ENCODE measurements at places on chromosomes 4 and X.

GRCh38 chr4:174381440-174381800 is 97.7 kb downstream of the CEP44 start:
- H3K36me3 ChIP-seq, result no peaks in the 10 kb centered on the region
- no peaks in the 10 kb centered on the region for H3K4me1 ChIP-seq
- no peaks in the 10 kb centered on the region for H3K27me3 ChIP-seq
- no peak overlapping the region for H3K4me3 ChIP-seq

DNA sequence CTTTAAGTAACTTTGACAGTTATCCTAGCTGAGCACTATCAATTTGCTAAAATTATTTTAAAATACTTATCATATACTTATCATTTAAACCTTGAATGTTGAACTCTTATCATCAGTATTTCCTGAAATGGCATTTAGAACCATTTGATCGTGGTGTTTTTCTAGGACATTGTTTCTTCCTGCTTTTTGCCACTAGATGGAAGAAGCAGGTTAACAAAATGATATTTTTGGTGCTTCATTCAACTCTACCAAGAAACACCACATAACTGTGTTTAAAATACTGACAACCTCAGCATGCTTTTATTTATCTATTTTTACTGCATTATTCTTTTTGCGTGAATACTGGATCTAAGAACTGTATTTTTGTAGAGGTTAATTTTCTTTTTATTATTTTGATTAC is 44.6 kb downstream of the C4orf33 start:
- no peaks in the 10 kb centered on the region for H3K4me1 ChIP-seq
- H3K27me3 ChIP-seq, result no peaks in the 10 kb centered on the region
- H3K4me3 ChIP-seq, result no peak overlapping the region
- H3K27ac ChIP-seq, result no peak overlapping the region
- no peaks in the 10 kb centered on the region for H3K36me3 ChIP-seq

- H3K4me3 ChIP-seq, result no peak overlapping the region
- H3K27ac ChIP-seq, result no peak overlapping the region
- H3K4me1 ChIP-seq, result peaks cover 4% of the 10 kb centered on the region
- no peaks in the 10 kb centered on the region for H3K27me3 ChIP-seq
Measured at GRCh38 chr4:53021754-53022512, 159.8 kb downstream of the RASL11B start.

- DNase-seq, result no peak
- no peak overlapping the region for H3K4me3 ChIP-seq
- no peak overlapping the region for H3K27ac ChIP-seq
- H3K27me3 ChIP-seq, result no peaks in the 10 kb centered on the region
- H3K4me1 ChIP-seq, result no peaks in the 10 kb centered on the region
- H3K36me3 ChIP-seq, result no peaks in the 10 kb centered on the region
Measured at GRCh38 chrX:42119076-42119475, 195.7 kb upstream of the CASK start.

DNA sequence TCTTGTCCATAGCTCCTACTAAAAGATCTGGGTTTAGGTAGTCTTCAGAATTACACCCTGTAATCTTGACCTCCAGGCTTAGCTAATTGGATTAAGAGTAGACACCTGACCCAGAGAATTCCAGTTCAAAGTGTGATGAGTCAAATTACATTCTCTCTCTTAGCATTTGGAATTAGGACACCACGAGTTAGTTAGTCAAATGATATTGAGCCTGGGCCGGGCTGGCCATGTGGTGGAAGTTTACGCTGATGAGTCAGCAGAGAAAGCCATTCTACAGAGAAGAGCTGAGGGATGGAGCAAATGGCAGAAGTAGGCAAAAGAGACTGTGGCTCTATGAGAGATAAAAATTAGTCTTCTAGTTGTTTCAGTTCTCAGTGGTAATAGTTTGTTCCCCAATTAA is 31.1 kb downstream of the CEP44 start:
- peaks cover 27% of the 10 kb centered on the region for H3K36me3 ChIP-seq
- no peaks in the 10 kb centered on the region for H3K27me3 ChIP-seq
- H3K4me1 ChIP-seq, result no peaks in the 10 kb centered on the region
- DNase-seq, result no peak

- no peaks in the 10 kb centered on the region for H3K4me1 ChIP-seq
- H3K4me3 ChIP-seq, result no peak overlapping the region
- H3K36me3 ChIP-seq, result no peaks in the 10 kb centered on the region
- DNase-seq, result no peak
- no peak overlapping the region for H3K27ac ChIP-seq
- H3K27me3 ChIP-seq, result no peaks in the 10 kb centered on the region
Measured at GRCh38 chr4:171565130-171565788, 247.9 kb upstream of the GALNTL6 start.

- H3K27me3 ChIP-seq, result no peaks in the 10 kb centered on the region
- no peak for DNase-seq
- no peaks in the 10 kb centered on the region for H3K36me3 ChIP-seq
- H3K4me1 ChIP-seq, result no peaks in the 10 kb centered on the region
- H3K27ac ChIP-seq, result no peak overlapping the region
Measured at GRCh38 chrX:13265549-13266132, 54.2 kb downstream of the ATXN3L start.

- H3K27me3 ChIP-seq, result no peaks in the 10 kb centered on the region
- H3K36me3 ChIP-seq, result no peaks in the 10 kb centered on the region
- H3K27ac ChIP-seq, result no peak overlapping the region
- H3K4me3 ChIP-seq, result no peak overlapping the region
- no peaks in the 10 kb centered on the region for H3K4me1 ChIP-seq
Measured at GRCh38 chr4:8035371-8035780, 95.7 kb upstream of the AFAP1 start.

DNA sequence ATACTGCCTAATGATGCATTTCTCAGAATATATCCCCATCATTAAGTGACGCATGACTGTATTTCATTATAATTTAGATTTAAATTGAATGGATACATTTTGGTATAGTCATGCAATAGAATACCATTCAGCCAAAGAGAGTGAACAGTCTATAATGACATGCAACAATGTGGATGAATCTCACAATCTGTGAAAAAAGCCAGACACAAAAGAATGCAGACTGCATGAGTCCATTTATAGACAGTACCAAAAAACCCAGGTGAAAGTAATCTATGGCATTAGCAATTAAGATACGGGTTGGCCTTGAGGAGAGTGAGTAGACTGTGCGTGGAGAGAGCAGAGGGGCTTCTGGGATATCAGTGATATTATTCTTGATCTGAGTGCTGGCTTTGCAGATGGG is 239.7 kb upstream of the PGRMC2 start:
- H3K27me3 ChIP-seq, result no peaks in the 10 kb centered on the region
- DNase-seq, result no peak
- no peak overlapping the region for H3K27ac ChIP-seq
- H3K36me3 ChIP-seq, result no peaks in the 10 kb centered on the region
- H3K4me1 ChIP-seq, result peaks cover 6% of the 10 kb centered on the region

- no peak for DNase-seq
- peaks cover 3% of the 10 kb centered on the region for H3K4me1 ChIP-seq
- H3K36me3 ChIP-seq, result peaks cover 23% of the 10 kb centered on the region
- peak overlapping the region; percentile 99 for H3K27ac ChIP-seq
Measured at GRCh38 chr4:82899374-82900065, 1.0 kb upstream of the THAP9 start.

- H3K4me3 ChIP-seq, result no peak overlapping the region
- no peaks in the 10 kb centered on the region for H3K36me3 ChIP-seq
- DNase-seq, result no peak
- H3K4me1 ChIP-seq, result peaks cover 9% of the 10 kb centered on the region
- no peak overlapping the region for H3K27ac ChIP-seq
- no peaks in the 10 kb centered on the region for H3K27me3 ChIP-seq
Measured at GRCh38 chr4:139969635-139970266, 184.2 kb downstream of the MAML3 start.

DNA sequence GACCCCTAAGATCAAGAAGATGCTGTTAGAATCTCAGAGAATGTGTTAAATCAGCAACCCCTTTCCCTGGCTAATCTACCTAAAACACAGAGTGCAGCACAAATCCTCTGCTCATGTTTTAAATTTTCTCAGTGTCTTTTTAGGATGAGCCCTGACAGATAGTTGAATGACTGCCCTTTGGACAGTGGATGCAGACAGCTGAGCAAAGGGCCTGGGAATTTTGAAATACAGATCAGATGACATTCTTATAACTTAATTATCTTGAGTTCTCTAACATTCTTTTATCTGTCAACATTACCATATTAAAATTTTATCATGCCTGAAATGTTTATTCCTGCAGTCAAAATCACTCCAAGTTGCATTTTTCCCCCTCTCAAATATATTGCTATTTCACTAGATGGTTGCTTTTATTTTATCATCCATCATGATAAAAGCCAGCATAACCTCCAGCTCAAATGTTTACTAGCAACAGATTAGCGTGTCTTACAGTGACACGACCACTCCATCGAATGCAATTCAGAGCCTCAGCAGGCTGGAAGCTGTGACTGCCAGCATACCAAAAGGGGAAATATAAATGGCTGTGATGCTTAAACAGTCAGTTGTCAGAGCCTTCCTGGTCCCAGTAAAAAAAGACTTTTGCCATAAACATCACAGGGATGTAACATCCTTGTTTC is 22.8 kb upstream of the ARHGAP24 start:
- H3K4me1 ChIP-seq, result no peaks in the 10 kb centered on the region
- H3K27ac ChIP-seq, result no peak overlapping the region
- H3K27me3 ChIP-seq, result no peaks in the 10 kb centered on the region
- no peak for DNase-seq
- H3K4me3 ChIP-seq, result no peak overlapping the region

- H3K27me3 ChIP-seq, result no peaks in the 10 kb centered on the region
- H3K36me3 ChIP-seq, result no peaks in the 10 kb centered on the region
- H3K4me3 ChIP-seq, result no peak overlapping the region
- no peak overlapping the region for H3K27ac ChIP-seq
- H3K4me1 ChIP-seq, result no peaks in the 10 kb centered on the region
Measured at GRCh38 chrX:39222346-39223113, 421.3 kb downstream of the MID1IP1 start.

DNA sequence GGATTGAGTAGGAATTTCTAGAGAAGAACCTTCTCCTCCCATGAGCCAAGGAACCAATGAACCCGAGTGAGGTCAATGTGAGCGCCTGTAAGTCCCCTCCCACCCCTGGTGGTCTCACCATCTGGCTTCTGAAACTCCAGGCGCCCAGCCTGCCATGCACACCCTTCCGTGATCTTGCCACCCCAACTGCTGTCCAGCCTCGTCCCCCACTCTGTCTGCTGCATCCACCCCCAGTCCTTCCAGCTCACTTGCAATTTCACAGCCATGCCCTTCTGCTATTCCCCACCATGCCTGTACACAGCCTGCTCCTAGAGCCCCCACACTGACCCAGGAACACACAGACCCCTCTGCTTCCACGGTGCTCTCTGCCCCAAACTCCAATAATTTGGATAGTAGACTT is 323.7 kb downstream of the STK32B start:
- H3K27ac ChIP-seq, result no peak overlapping the region
- H3K27me3 ChIP-seq, result no peaks in the 10 kb centered on the region
- no peak overlapping the region for H3K4me3 ChIP-seq
- H3K4me1 ChIP-seq, result no peaks in the 10 kb centered on the region
- H3K36me3 ChIP-seq, result no peaks in the 10 kb centered on the region

- no peak overlapping the region for H3K4me3 ChIP-seq
- no peaks in the 10 kb centered on the region for H3K4me1 ChIP-seq
- no peaks in the 10 kb centered on the region for H3K27me3 ChIP-seq
- no peak overlapping the region for H3K27ac ChIP-seq
- no peak for DNase-seq
Measured at GRCh38 chr4:39048311-39048710, 13.7 kb upstream of the KLHL5 start.

DNA sequence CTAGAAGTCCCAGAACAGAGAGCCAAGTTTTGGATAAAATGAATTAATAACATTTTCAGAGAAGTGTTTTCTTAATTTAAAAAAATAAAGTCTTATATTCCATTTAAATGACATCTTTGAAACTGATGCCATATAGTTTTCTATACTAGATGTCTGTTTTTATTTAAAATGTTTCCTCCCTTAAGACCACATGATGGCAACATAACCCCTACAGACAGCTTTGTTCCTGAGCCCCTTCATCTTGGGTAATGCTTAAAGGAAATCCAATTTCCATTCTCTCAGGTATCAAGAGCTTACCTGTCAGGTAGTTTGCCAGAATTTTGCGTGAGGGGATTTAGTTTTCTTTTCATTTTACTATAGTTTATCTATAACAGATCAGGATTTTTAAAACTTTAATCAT is 181.4 kb upstream of the UGT8 start:
- no peak for DNase-seq
- H3K36me3 ChIP-seq, result no peaks in the 10 kb centered on the region
- H3K27me3 ChIP-seq, result no peaks in the 10 kb centered on the region
- no peak overlapping the region for H3K4me3 ChIP-seq

GRCh38 chrX:124501586-124501985 is 155.2 kb downstream of the SH2D1A start:
- no peak for DNase-seq
- H3K27ac ChIP-seq, result no peak overlapping the region
- no peaks in the 10 kb centered on the region for H3K27me3 ChIP-seq
- no peaks in the 10 kb centered on the region for H3K4me1 ChIP-seq
- H3K36me3 ChIP-seq, result no peaks in the 10 kb centered on the region
- no peak overlapping the region for H3K4me3 ChIP-seq

- H3K4me1 ChIP-seq, result no peaks in the 10 kb centered on the region
- H3K4me3 ChIP-seq, result no peak overlapping the region
- H3K36me3 ChIP-seq, result no peaks in the 10 kb centered on the region
- no peaks in the 10 kb centered on the region for H3K27me3 ChIP-seq
Measured at GRCh38 chrX:2677764-2678163, 13.3 kb upstream of the CD99 start.

DNA sequence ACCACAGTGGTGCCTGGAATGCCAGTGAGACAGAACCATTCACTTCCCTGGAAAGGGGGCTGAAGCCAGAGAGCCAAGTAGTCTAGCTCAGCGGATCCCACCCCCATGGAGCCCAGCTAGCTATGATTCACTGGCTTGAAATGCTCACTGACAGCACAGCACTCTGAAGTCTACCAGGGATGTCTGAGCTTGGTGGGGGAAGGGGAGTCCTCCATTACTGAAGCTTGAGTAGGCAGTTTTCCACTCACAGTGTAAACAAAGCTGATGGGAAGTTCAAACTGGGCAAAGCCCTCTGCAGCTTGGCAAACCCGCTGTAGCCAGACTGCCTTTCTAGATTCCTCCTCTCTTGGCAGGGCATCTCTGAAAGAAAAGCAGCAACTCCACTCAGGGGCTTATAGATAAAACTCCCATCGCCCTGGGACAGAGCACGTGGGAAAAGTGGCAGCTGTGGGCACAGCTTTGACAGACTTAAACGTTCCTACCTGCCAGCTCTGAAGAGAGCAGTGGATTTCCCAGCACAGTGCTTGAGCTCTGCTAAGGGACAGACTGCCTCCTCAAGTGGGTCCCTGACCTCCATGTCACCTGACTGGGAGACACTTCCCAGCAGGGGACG is 32.0 kb downstream of the NAP1L2 start:
- no peak overlapping the region for H3K27ac ChIP-seq
- no peaks in the 10 kb centered on the region for H3K27me3 ChIP-seq
- no peak overlapping the region for H3K4me3 ChIP-seq
- no peak for DNase-seq

DNA sequence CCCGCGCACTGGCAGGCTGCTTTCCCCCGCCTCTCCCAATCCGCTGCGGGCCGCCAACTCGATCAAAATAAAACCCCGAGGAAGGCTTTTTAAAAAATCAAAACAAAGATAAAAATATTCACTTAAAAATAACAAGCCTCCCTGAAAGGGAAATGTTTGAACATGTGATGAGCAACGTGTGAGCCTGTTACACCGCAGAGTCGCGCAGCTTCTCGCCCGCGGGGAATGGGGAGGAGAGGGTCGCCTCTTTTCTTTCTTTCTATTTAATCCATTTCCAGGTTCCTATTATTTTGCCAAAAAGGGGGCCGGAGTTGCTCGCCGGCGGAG is 326.0 kb upstream of the F9 start:
- peak overlapping the region; percentile 45 for H3K4me3 ChIP-seq
- H3K27ac ChIP-seq, result peak overlapping the region; percentile 37
- DNase-seq, result no peak
- no peaks in the 10 kb centered on the region for H3K36me3 ChIP-seq

Measured in left lung (tissue), 14 donors.